Substantia nigra (tissue), 51 donors: ENCODE measurements at places on chromosomes 5 and 9.

DNA sequence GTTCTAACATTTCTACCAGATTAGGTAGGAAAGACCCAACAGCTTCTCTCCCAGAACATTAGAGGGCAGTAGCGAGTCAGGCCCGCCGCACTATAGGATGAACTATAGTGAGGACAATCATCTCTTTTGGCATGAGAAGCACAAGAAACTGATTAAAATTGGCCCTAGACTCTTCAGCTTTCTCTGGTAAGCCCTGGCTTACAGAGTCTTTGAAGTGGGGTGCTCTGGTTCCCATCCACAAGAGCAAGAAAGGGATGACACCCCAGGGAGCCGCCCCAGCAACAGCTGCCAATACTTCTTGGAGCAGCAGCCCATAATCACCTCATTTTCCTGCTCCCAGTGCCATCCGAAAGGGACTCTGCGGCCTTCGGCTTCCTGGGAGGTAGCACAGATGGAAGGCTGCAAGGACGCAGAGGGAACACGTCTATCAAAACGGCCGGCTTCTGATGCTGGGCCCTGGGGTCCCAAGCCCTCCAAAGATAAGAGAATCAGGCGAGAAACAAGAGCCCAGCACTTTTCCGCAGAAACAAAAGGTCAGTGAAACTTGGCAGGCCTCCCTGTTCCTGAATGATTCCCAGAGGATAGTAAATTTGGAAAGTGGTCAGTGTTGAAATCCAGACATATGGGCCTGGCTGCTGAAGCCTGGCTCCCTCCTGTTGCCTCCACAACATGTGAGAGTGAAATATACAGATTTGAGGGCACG, 69.3 kb downstream of the HSD17B3 start:
- DNase-seq, result peak; percentile 13

DNA sequence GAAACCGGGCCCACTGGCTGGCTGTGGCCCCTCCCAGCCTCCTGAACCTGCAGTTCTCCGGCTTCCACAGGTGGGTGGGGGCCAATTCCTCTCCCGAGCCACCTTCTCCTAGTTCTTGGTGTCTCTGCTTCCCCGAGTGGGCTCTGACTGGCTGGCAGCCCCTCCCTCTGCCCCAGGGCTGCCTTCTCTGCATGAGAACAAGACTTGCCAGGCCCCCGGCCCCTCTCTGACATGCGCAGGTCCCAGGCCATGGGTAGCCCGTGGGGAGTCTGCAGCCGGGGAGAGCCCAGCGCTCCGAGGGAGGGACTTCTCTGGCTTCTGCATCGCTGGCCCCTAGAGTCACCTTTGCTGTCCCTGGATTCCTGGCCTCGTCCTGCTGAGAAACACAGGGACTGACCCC, 421.7 kb downstream of the IRX2 start:
- no peak for DNase-seq

- DNase-seq, result no peak
Observed at GRCh38 chr9:37083654-37084053, 36.7 kb upstream of the ZCCHC7 start.

DNA sequence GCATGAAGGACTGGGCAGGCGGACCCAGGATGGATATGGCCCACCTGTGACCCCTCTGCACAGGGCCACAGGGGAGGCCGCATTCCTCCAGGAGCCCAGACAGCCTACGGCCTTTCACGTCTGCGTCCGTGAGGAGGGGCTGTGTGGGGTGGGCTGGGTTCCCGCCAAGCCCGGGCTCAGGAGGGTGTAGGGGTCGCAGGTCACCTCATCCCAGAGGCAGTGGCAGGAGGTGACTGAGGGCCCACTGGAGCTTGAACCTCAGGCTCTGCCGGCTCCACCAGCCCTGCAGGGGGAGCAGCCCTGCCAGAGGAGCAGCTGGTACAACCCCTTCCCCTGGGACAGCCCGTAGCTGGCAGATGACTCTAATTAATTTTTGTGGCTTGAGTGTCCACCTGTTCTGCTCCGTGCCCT, 40.7 kb upstream of the CACNA1B start:
- no peak for DNase-seq

- no peak for DNase-seq
Observed at GRCh38 chr5:90650767-90651166, 92.2 kb downstream of the ADGRV1 start.

GRCh38 chr5:143977891-143978461, 166.0 kb downstream of the HMHB1 start:
- DNase-seq, result no peak
